ENCODE measurements at places on chromosomes 5 and 9.
A peak's percentile ranks its signal among the peaks of the same experiment; 100 is the strongest.

GRCh38 chr9:130337784-130338380, 72.3 kb downstream of the HMCN2 start:
- no peak for DNase-seq

- DNase-seq: peak; percentile 16
Observed at GRCh38 chr9:94639061-94639998, at the start of gene FBP1. TSS of gene FBP1 (minus strand) at chr9:94639518. CDS start at chr9:94639310, 208 bp downstream.

GRCh38 chr9:125794708-125795107, 47.5 kb downstream of the PBX3 start:
- DNase-seq: no peak

- DNase-seq: no peak
Observed at GRCh38 chr9:70049672-70050271, 6.1 kb downstream of the MAMDC2 start.

DNA sequence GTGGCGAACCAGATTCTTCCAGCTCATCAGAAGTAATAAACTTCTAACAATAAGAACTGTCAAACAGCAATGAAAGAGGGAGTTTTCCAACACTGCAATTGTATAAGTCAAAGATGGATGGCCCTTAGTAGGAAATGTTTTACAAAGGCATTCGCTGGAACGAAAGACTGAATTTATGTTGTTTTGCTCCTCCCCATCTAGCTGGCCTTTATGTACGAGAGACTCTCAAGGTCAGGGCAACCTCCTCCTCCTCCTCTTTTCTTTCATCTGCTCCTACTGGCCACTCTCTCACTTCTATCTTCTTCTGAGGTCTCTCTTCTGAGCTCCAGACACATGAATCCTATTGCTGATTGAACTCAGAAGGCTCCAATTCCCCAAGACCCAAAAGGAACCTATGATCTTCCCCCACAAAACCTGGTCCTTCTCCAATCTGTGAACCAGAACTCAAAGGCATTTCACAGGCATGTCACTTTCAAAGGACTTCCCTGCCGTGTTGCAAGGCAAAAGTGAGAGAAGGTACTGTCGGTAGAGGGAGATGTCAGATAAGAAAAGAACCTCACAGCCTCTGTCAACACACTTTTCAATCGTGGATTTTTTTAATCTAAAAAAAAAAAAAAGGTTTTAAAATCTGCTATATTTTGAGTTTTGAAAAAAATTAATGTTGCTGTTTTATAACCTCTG, 28.5 kb upstream of the PUM3 start:
- peak; percentile 14 for DNase-seq

- no peak for DNase-seq
Observed at GRCh38 chr9:74379718-74380117, 117.4 kb upstream of the RORB start.

DNA sequence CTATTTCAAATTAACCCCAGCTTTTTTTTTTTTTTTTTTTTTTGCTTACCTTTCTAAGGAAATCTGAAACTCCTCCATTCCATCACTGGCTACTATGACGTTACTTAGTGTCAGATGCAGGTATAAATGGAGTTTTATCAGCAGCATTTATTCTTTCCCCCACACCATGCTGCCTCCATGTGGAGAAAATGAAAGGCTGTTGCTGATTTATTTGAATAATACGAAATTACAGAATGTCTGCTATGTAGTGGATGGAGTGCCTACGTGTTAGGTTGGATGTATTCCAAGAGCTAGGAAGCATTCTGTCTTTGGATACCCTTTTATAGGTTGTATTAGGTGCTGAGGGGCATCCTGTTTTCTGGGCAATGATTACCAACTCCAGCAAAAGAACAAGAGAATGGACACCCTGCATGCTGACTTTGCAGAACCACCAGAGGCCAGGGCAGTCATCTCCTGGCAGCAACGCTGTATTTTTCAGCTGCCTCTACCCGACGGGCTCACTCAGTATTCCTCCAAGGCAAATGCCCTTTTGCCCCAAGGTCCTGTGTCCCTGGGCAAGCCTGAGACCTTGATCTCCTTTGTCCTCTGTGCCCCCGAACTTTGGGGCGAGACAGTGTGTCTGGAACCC, 199.5 kb downstream of the ALDH1A1 start:
- DNase-seq: no peak

DNA sequence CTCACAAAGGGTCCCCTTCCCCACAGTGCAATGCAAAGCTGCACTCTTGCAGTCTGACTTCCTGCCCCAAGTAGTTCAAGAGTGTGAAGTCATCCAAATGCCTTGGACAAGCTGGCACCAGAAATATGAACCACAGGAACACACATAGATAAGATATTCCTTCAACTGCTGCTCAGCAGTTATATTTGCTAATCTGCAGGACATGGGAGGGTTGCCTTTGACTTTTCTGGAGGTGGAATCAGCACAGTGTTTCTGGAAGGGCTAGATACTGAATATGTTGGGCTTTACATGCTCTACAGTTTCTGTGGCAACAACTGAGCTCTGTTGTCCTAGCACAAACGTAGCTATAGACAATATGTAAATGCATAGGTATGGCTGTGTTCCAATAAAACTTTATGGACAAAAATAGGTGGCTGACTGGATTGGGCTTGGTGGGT, 96.7 kb upstream of the PCA3 start:
- peak; percentile 89 for DNase-seq

DNA sequence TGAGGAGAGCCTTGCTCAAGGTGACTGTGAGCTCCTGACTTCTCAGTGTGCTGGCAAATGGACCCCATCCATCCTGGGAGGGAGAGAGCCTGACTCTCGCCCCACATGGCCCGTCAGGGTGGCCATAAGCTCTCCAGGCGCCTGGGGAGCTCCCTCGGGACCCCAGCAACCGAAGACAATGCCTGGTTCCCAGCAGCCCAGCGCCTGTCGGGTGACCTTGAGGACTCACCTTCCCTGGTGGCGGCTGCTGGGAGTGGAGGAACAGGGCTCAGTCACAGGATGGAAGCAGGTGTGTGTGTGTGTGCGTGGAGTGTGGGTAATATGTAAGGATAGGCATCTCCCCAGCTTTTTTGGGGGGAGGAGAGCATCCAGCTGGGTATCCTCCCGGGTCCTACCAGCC, 190.3 kb downstream of the MELK start:
- no peak for DNase-seq

DNA sequence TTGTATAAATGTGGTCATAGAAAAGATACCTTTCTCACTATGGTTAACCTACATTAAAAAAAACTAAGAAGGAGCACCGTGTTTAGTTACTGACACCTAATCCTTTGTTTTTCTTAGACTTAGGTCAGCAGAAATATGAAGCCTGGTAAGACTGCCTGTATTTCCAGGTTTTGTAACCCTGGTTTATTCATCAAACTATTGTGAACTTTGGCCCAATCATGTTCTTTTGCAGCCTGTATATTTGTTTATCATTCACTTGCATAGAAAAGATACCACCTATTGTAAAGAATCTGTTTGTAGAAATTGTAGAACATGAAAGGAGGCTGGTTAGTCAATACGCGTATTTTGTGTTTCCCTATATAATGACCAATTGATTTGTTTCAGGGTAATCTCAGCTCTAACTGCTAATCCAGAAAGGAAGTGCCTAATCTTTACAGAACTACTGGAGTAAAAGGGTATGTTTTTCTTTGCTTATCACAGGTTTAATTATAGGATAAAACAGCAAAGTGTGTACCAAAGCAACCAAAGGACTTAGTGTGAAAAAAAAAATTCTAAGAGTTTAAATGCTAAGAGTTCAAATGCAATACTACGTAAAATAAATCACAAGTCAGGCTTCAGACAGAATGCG, 103.6 kb downstream of the LURAP1L start:
- no peak for DNase-seq

DNA sequence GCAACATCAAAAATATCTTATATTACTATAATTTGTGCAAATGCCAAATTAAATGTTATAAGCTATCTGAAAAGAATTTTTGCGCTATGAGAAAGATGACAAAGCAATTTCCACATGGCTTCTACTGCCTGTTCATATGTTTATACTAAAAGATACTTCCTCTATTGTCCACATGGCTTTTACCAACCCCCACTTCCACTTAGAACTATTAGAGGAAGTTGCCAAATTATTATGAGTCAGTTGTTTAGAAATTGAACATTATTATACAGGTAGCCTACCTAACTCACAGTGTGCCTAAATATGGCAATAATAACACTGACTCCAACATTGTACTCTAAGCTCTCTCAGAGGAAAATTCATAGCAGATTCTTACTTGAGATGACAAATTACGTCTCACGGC, 37.6 kb upstream of the SLC27A6 start:
- peak; percentile 14 for DNase-seq

DNA sequence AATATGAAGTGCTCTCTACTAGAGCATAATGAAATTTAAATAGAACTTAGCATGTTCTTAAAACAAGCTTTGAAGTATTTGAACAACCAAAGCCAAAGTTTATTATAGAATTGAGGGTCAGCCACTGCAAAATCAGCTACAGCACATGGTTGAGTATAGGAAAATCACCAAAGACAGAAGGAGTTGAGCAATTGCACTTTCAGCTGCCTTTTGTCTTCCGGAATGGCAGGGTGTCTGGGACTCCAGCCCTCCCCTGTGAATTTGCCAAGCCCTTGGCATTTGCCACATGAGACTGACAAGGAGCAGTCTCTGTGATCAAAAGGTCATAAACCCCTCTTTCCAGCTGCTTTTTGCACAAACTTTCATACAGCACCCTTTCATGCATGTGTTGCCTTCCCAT, 8.5 kb upstream of the LURAP1L start:
- no peak for DNase-seq

DNA sequence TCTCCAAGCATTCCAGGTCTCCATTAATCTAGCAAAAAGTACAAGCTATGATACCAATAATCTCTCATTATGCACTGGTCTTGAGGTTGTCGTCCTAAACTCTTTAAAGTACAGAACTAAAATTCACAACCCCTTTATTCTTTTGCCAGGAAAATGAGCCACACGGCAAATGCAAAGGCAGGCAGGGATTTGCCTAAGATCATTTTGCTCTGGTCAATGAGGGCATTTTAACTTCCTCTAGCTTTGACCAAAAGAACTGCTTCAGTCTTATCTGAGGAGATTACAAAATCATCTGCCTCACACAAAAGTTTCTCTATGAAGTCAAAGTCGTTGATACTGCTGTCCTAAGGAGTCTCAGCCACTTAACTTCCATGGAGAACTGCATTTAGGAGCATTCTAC, 51.8 kb downstream of the EPB41L4B start:
- DNase-seq: no peak

DNA sequence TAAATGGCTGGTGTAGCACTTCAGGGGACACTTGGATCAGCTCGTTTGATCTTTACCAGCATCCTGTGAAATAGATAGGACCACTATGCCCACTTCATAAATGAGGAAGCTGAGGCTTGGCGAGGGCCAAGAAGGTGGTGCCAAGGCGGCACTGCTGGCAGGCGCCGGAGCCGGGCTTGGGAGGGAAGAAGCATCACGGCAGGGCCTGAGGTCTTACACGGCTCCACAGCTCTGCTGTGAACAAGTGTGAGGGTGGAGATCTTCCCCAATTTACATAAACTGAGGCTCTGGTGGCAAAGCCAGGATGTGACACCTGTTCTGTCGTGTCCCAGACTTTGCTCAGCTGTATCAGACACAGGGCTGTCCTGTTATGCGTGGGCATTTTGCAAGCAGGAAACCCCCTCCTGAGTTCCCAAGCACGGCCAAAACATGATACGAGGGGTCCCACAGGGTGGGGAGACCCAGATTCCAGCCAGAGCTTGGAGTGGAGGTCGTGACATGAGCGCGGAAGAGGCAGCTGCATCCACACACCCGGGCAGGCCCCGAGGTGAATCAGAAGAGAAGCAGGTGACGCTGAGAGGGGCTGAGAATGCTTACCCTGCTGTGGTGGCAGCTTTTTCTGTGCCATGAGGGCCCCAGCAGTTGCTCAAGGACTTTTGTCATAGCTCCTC, 117.5 kb upstream of the BOD1 start:
- no peak for DNase-seq

DNA sequence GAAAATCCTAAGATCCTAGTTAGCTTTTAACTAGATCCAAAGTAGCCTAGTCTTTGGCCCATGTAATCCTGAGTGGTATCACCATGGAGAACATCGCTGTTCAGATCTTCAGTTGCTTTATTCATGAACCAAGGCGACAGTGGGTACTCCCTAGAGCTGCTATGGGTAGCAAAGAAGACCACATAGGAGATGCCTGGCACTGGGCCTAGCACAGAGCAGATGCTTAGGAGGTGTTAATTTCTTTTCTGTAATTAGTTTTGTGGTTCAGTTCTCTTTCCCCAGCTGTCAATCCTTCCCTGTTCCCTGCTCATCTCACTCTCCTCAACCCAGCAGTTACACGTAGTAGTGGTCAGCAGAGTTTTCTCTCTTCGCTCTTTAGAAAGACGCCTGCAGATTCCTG, 9.3 kb downstream of the CAST start:
- DNase-seq: no peak

GRCh38 chr9:76231001-76231400, 163.2 kb downstream of the RFK start:
- no peak for DNase-seq

DNA sequence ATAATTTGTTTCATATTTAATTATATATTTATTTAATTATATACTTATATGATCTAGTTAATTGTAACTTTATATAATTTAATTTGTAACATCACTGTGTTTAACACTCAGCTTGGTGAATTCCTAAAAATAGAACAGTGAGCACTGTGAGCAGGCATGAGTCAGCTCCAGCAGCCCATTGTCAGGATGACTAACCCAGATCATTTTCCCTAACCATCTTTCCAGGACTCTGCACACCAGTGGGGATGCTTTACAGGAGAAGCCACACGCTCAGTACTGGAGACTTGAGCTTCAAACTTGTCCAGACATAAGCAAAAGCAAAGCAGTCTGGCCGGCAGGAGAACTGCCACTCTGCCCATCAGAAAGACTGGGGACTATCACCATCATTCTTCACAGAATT, 446.2 kb upstream of the TRPC7 start:
- DNase-seq: peak; percentile 68

DNA sequence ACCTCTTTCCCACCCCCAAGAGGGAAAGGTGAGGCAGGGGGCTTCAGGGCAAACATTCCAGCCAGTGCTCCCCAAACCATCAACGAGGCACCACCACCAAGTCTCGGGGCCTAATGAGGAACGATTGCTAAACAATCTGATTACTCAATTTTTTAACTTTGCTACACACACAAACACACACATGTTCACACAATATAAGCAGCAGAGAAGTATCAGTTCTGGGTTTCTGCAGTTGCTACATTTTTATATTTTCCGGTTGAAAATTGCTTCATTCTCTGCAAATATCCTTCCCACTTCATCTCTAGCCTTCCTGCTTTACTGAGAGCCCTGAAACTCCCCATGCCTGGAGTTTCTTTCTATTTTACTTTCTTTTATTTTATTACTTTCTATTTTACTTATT, 60.2 kb downstream of the FEM1C start:
- DNase-seq: no peak
